ENCODE measurements at places on chromosomes 11 and 22. TPM values are rescaled to one million over a fixed set of nuclear protein-coding genes. Genes with fewer than 3 reads are reported as not detected.

BCR gene
- total RNA-seq = 41.9 TPM

BANF1 gene
- total RNA-seq = 361 TPM

HORMAD2 gene
- total RNA-seq = not detected

HTR3A gene
- total RNA-seq = not detected

- DNase-seq = peak; percentile 65
These were observed 29.7 kb downstream of the FAM83F start for GRCh38 chr22:40024201-40025061.

DNA sequence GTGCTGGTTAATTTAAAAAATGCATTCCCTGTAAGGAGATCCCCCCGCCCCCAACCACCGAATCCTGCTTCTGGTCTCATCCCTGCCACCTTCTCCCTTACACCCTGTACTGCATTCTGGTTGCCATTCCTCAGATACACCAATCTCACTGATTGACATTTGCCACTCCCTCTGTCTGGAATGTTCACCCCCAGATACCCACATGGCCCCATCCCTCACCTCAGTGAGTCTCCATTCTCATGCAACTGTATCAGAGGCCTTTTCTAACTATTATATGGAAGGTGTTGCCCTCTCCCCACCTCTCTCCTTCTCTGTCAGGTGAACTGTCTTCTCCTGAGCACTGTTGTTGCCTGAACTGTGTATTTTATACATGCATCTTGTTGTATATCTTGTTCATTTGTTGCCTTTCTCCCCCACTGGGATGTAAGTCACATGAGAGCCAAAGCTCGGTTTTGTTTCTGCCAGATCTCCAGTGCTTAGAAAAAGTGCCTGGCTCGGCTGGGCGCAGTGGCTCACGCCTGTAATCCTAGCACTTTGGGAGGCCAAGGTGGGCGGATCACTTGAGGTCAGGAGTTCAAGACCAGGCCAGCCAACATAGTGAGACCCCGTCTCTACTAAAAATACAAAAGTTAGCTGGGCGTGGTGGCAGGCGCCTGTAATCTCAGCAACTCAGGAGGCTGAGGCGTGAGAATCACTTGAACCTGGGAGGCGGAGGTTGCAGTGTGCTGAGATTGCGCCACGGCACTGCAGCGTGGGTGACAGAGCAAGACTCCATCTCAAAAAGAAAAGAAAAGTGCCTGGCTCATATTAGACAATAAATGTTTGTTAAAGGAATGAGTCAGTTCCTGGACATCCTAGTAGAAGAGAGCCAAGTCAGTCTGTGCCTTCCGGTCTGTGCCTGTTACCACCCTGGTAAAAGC is 61.0 kb downstream of the TNRC6B start:
- DNase-seq = peak; percentile 73

DNA sequence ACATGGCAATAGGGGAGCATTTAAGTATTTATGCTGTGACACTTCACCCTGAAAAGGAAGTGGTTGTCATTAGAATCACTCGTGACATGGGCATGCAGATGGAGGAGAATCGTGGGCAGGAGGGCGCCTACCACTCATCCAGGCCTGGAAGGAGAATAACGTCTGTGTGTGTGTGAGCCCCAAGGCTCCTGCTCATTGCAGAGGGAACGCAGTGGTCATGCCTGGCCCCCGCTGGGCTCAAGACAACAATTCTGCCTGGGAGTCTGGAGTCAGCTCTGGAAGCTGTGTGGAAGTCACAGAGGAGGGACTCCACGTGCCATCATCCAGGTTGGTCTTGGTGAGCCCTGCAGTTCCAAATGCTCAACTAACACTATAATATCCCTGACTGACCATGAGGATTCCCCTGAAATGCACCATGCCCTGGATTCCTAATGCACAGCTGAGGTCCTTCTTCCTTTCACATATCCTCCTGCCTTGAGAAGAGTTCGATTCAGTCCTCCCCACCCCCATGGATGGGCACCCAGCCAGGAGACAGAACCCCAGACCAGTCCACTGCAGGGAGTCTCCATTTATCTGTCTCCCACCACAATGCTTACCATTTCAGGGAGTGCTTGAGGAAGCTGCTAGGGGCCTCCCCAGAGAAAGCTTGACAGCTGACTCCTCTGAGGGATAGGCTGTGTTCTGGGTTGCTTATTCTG is 446.9 kb upstream of the B3GAT1 start:
- DNase-seq = no peak

DNA sequence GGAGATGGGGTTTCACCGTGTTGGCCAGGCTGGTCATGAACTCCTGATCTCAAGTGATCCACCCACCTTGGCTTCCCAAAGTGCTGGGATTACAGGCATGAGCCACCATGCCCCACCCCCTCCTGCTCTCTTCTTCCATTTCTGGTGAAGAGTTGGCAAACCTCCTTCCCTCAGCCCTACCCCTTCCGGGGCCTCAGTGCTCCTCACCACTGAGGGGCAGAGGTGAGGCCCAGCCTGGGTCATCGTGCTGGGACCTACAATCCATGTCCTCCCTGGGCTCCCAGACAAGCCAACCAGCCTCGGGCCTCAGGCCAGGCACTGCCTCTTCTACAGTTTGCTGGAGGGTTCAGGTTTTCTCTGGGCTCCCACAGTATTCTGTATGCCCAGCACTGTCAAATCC is 14.8 kb upstream of the TPBGL start:
- no peak for DNase-seq

GRCh38 chr11:8235925-8236324 is 27.8 kb downstream of the LMO1 start:
- DNase-seq = no peak
